Activated CD4-positive, alpha-beta T cell treated with anti-CD3 and anti-CD28 coated beads, Interleukin-2, amount 50 U/mL, for 24 hours (primary cell): ENCODE measurements at places on chromosomes 3 and 15.

- DNase-seq, result no peak
These were observed 73.2 kb downstream of the SUCNR1 start for GRCh38 chr3:151946606-151947005.

DNA sequence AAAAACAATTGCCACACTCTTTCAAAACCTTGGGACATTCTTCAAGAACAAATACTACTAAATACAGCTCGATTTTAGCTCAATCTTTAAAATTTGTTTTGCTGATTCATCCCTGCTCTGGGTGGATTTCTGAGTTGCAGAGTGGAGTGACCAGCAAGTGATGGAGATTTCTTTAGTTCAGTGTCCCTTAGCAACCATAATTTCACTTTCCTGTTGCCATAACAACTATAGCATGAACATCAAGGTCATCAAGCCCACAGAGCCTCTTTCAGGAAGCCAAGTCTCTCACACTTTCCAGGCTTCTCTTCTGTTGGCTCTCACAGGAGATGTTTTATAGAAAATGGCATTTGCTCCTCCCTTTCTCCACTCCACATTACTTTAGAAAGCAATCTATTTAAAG lies 597.2 kb upstream of the ADAMTS9 start:
- DNase-seq, result no peak

GRCh38 chr15:90266485-90266884 lies 1.0 kb downstream of the NGRN start:
- DNase-seq, result no peak

DNA sequence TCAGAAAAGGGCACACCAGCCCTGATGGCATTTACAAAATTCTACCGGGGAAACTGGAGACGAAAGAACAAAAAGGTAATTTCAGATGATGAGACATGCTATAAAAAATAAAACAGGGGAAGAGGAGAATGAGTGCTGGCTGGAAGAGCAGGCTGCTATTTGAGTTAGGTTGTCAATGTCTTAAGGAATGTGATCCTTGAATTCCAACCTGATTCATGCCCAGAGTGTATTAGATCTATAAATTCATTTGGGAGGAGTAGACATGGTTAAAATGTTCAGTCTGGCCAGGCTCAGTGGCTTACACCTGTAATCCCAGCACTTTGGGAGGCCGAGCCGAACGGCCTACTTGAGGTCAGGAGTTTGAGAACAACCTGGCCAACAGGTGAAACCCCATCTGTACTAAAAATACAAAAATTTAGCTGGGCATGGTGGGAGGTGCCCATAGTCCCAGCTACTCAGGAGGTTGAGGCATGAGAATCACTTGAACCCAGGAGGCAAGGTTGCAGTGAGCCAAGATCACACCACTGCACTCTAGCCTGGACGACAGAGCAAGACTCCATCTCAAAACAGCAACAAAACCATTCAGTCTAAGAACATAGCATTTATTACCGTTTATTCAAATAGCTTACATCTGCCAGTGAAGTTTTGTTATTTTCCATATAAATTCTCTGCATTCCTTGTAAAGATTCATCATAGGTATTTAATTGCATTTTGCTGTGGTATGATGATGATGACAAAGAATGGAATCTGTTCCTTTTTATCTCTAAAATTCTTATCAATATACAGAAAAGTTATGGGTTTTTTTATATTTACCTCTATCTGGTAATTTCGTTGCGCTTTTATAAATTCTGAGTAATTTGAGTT lies 126.7 kb upstream of the NR2E3 start:
- DNase-seq, result no peak

DNA sequence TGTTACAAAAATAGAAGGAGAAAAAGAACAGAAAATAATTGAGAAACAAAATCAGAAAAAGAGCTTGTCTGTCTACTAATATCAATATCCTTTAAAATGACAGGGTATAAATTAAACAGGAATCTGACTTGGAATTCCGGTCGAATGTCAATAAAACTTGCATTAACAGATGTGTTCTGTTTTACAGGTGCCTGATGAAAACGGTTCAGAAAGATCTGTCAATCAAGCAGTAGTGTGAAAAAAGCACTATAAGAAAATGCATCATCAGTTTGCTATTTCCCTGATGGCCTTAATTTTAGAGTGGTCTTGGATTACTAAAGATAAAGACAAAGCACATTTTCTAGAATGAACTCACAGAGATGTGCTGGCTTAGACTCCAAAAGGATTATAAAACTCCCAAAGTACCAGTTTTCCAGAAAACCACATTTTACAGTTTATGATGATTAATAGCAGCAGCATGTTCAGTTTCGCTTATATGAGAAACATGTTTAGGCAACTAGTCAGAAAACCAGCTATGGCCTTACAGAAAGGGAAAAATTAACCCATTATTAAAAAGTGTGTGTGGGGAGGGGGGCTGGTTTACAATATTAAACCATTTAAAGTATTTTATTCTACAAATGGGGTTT lies 8.2 kb upstream of the C3orf38 start:
- DNase-seq, result no peak

DNA sequence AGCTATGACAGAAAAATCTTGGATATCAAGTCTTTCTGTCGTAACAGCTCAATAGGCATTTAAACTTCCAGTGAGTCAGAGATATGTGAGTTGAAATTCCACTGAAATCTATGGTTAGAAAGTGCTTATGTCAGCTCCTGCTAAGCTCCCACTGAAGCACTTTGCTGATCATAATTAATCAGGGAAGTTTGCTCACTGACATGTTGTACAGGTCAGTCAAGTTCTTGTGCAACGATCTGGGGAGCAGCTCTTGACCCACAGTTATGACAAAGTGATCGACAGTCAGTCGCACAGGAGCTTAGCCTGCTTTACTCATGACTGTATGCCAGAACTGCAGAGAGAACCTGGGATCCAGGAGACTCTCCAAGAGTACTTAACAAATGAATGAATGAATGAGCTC lies 453.5 kb downstream of the SOX2 start:
- no peak for DNase-seq

- DNase-seq, result no peak
These were observed 20.1 kb upstream of the ST3GAL6 start for GRCh38 chr3:98743071-98743470.

DNA sequence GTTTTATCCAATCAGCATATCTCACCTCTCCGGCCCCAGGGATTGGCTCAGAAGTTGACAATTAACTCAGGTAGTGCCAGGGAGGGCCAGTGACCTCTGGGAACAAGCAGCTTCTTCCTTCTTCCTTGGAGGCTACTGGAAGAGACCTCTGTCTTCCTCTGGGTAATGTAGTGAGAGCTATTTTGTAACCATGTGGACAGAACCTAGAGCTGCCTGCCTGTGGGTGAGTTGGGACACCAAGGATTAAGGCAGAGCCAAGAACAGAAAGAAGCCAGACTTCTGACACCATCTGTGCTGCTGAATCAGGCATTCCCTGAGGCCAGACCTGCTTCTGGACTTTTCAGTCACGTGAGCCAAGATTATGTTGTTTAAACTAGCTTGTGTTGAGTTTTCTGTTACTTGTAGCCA lies 5.9 kb upstream of the NDUFAF1 start:
- no peak for DNase-seq

DNA sequence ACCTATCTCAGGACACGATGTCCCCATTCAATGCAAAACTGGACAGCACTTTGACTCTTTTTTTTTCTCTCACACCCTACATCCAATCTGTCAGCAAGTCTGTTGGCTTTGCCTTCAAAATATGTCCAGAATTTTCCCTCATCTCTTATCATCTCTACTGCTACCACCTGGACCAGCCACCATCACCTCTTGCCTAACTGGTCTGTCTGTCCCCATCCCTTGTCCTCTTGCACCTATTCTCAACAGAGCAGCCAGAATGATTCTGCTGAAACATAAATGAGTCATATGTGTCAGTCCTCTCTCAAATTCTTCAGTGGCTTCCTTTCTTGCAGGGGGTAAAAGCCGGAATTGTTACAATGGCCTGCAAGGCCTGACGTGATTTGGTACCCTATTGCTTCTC lies 105.8 kb downstream of the CYP19A1 start:
- DNase-seq, result no peak

GRCh38 chr3:36852071-36852470 lies 87.7 kb upstream of the DCLK3 start:
- no peak for DNase-seq
